ENCODE measurements at places on chromosomes 2 and 18.

- DNase-seq, result no peak
These were observed 34.2 kb downstream of the GRHL1 start for GRCh38 chr2:9985531-9986328.

DNA sequence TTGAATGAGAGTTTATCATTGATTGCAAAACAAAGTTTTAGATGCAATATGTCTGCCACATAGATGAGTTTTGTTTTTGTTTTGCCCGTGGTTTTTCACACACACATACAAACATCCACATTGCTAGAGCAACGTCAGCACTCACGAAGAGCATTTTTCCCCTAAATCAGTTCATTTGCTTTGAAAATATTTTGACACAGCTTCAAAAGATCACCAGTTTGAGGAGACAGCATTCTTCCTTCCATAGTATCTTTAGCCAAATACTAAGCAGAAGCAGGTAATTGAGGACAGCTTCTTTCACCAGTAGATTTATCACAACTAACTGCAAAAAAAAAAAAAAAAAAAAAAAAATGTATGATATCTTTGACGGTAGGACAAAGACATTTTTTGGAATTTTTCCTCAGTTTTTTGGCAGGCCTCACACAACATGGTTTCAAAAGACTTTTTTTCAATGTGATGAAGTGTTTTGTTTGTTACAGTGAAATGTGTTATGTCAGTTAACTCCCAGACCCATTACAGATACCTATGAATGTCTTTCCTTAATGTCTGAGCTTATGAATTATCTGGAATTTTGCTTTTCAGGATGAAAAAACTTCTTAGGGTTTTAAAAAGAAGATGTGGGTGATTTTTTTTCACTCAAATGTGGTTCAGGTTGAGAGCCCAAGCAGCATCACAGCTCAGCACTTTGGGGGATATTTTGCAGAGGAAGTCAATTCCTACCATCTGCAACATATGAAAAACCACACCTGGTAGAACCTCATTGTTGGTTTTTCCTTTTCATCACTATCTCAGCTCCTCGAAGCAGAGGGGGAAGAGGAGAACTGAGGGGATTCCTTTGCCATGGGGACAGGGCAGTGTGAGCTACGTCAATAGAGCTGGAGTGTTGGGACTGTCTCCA is 31.6 kb downstream of the AOX1 start:
- no peak for DNase-seq

DNA sequence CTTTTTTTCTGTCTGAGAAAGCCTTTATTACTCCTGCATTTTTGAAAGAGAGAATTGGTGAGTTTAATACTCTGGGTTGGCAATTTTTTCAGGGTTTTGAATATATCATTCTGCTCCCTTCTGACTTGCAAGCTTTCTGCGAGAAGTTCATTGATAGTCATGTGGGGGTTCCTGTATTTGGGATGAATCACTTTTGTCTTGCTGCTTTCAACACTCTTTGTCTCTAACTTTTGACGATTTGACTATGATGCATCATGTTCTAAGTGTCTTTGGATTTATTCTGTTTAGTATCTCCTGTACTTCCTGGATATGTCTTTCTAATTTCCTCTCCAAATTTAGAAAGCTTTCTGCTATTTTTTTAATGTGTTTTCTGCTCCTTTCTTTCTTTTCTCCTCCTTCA is 41.0 kb upstream of the SLC9A2 start:
- DNase-seq, result no peak

DNA sequence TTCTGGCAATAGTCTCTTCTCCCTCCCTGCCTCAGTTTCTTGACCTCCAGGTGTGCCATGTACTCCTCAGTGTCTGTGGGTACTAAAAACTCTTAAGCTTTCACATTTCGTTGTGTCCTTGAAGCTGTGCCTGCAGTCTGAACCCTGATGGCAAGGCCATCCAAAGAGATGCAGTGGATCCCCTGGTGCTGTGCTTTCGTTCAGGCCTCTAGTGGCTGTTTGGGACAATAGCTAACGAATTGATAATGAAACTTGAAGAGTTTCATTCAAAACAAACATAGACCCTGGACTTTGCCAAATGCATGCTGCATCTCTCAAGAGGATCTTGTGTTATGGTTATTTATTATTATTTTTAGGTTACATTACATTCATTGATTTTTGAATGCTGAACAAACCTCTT is 523.1 kb upstream of the FSIP2 start:
- DNase-seq, result no peak

GRCh38 chr2:105926960-105927678 is 182.4 kb downstream of the NCK2 start:
- peak; percentile 69 for DNase-seq

GRCh38 chr2:181678861-181679543 is 1.3 kb downstream of the NEUROD1 start:
- DNase-seq, result no peak

GRCh38 chr2:17441790-17442189 is 76.5 kb downstream of the RAD51AP2 start:
- no peak for DNase-seq

- DNase-seq, result no peak
These were observed 45.0 kb downstream of the CYRIA start for GRCh38 chr2:16620590-16620989.

DNA sequence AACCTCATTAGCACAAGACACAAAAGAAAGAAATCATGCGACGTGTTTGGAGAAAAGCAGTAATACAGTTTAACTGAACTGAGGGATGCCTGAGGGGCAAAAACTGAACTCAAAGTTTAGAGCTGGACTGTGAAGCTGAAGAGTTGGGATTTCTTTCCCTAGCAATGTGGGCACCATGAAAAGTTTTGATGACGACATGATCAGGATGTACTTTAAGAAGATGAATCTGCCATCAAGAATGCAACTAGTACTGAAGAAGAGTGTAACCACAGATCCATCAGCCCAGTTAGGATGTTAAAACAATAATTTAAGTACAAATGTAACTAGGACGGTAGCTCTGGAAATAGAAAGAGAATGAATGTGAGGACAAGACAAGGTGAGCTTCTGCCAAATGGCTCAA is 196.2 kb downstream of the VWC2L start:
- DNase-seq, result no peak

- DNase-seq, result no peak
These were observed 201.8 kb downstream of the KLHL29 start for GRCh38 chr2:23586741-23587306.

DNA sequence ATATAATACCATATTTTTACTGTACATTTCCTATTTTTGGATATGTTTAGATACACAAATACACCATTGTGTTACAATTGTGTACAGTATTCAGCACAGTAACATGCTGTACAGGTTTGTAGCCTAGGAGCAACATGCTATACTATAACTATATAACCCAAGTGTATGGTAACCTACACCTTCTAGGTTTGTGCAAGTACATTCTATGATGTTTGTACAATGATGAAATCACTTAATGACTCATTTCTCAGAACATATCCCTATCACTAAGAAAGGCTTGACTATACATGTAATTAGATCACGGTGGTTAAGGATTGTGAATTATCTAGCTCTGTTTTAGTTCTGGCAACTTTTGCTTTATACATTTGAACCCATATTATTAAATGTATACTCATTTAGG is 31.3 kb downstream of the NPHP1 start:
- DNase-seq, result no peak

GRCh38 chr2:129879614-129880180 is 99.8 kb upstream of the RAB6C start:
- no peak for DNase-seq

- DNase-seq, result no peak
These were observed 152.2 kb downstream of the KCNH7 start for GRCh38 chr2:162686336-162686735.

- DNase-seq, result no peak
These were observed 139.8 kb upstream of the ZC3H15 start for GRCh38 chr2:186346216-186346615.

GRCh38 chr2:98823196-98824170 is 92.6 kb upstream of the MGAT4A start:
- DNase-seq, result no peak

- DNase-seq, result no peak
These were observed 31.4 kb downstream of the POLR1A start for GRCh38 chr2:86074256-86074655.

DNA sequence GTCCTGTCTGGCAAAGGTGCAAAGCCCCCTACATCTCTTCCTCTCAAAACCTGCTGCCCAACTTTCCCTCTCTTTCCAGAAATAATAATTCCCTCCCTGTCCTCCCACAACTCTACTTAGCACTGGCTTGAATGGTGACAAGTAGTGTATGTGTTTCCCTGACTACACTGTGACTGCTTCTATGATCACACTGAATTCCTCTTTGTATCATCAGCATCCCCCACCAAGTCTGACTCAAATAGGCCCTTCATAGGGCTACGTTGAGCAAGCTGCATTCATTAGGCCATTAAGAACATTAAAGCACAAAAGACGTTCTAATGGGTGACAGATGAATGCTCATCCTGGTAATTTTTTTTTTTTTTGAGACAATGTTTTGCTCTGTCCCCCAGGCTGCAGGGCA is 13.7 kb upstream of the ST3GAL5 start:
- no peak for DNase-seq

- DNase-seq, result peak; percentile 90
These were observed 133.1 kb downstream of the NFATC1 start for GRCh38 chr18:79528846-79529245.

- no peak for DNase-seq
These were observed 16.3 kb downstream of the ACKR3 start for GRCh38 chr2:236585966-236586365.

DNA sequence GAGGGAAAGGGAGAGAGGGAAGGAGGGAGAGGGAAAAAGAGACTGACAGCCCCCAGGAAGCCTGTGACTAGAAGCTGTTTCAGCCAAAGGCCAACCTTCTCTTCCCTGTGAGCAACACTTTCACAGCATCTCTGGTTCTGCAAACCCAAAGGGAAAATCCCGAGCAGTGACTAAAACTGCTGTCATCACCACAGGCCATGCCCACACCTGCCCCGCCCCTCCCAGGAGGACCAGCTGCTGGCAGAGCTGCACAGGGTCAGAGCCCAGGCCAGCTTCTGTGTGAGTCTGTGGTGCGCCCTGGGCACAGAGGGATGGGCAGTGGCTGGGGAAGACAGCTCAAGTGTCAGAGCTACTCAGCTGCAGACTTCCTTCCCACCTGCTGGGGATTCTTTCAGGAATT is 64.9 kb upstream of the OTOS start:
- DNase-seq, result peak; percentile 84

DNA sequence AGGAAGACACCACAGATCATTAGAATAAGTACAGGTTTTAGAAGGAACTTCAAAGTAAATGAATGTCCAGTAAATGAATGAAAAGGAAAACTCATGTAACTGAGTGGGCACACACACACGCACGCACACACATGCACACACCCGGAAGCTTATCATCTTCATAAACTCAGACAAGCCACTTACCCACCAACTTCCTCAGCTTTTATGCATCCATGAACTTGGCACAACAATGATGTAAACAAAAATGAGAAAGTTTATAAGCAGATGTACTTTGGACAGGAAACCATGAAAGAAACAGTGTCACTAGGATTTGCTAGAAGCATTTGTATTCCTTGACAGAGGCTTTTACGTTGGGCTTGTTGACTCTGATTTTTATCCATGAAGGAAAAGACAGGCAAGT is 23.2 kb downstream of the RNF152 start:
- DNase-seq, result no peak

GRCh38 chr2:200099256-200099655 is 143.9 kb downstream of the MAIP1 start:
- no peak for DNase-seq

DNA sequence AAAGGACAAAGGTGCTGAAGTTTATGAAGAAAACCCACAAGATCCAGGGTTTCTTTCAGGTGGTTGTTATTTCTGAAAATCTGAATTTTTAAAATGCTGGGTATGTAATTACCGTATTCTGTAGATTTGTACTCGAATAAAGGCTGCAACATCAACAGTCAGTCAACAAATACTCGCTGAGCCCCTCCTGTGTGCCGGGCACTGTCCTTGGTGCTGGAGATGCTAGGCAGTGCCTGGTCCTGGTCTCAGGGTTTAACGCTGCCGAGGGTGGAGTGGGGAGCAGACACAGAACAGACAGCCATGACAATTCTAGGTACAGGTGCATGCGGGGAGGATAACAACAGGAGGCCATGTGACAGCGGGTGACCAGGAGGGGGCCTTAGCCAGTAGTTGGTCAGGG is 27.2 kb upstream of the PDIA6 start:
- DNase-seq, result no peak

- no peak for DNase-seq
These were observed 77.1 kb downstream of the MYO5B start for GRCh38 chr18:50117863-50118262.

DNA sequence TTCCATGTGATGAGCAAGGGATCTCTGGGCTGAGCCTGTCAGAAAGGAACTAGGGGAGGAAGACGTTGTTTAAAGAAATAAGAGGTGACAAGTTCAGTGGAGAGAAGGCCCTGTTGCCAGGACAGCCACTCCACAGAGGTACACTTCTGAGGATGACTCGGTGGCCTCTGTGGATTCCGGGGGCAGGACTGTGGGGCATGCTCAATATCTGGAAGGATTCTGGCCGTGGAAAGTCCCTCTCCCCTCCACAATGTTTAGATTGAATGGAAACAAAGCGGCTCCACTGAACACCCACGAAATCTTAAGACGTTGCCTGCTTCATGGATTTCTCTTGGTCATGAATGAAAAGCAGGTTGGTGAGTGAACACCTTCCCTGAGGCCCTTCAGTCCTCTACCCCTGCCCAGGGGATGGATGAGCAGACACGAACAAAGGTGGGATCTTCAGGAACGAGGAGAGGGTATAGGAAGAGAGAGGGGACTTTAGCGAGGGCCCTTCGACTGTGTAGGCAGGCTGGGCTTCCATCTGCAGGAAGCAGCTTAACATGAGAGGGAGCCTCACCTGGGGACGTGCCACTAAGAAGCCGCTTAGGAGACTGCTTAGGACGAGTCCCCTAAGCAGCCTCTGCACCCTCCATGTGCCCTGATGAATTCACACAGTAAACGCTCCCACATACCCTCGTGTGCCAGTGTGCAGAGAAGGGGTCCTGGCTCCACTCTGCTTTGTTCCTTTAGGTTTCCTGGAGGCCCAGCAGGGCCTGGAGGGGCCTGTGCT is 1.9 kb downstream of the NTSR2 start:
- no peak for DNase-seq

GRCh38 chr2:48888066-48888465 is 132.5 kb upstream of the LHCGR start:
- no peak for DNase-seq

Measured in activated naive CD4-positive, alpha-beta T cell treated with anti-CD3 and anti-CD28 coated beads for 36 hours (primary cell).